Activated naive CD4-positive, alpha-beta T cell treated with anti-CD3 and anti-CD28 coated beads for 36 hours (primary cell): ENCODE measurements at places on chromosomes 4 and X.

- peak; percentile 4 for DNase-seq
- H3K36me3 ChIP-seq = peaks cover 26% of the 10 kb centered on the region
- no peak overlapping the region for H3K4me3 ChIP-seq
- H3K4me1 ChIP-seq = peaks cover 1% of the 10 kb centered on the region
- no peaks in the 10 kb centered on the region for H3K27me3 ChIP-seq
- H3K27ac ChIP-seq = no peak overlapping the region
Measured at GRCh38 chrX:155534800-155535199, 76.4 kb upstream of the F8A3 start.

DNA sequence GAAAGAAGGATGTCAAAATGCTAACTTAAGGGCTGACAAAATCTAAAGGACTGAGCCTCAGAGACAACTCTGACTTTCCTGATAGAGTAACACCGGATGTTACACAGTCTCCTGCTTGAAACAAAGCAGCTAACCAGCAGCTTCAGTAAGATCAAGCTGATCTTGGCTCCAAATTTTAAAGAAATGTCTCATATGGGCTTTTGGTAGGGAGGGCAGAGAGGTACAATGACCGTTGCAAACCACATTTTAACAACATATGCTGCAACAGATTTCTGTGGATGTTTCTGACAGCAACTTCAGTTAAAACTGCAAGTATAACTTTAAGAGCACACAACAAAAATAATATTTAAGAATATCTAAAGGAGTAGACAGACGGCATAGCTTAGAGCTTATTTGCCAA lies 9.1 kb downstream of the RPGR start:
- DNase-seq = no peak
- no peaks in the 10 kb centered on the region for H3K4me1 ChIP-seq
- H3K36me3 ChIP-seq = peaks cover 2% of the 10 kb centered on the region
- no peak overlapping the region for H3K4me3 ChIP-seq

GRCh38 chrX:155881158-155881993 lies at the start of gene VAMP7:
Gene VAMP7, plus strand, starts transcription at chrX:155881345. Its CDS starts 8,122 bp downstream, at chrX:155889467.
- H3K36me3 ChIP-seq = no peaks in the 10 kb centered on the region
- H3K27ac ChIP-seq = peak within 1 kb of the TSS; percentile 86
- no peaks in the 10 kb centered on the region for H3K27me3 ChIP-seq
- peak within 1 kb of the TSS; percentile 89 for H3K4me3 ChIP-seq

DNA sequence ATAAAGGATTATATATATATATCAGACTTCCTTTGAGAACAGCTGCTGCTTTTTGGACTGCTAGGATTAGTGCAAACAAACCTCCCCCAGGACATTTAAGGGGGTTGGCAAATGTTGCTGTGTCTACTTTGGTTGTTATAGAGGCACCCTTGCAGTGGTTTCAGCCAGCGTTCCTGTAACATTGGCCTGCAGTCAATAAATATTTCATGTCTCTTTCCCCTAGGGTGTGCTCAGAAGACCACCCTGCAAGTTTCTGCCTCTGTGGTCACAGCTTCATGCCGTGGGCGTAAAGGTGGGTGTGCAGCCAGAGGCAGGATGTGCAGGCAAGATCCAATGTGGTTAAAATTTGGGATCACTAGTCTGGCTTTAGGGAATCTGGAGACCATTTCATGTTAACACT lies 28.9 kb downstream of the FGF5 start:
- no peak overlapping the region for H3K27ac ChIP-seq
- peaks cover 7% of the 10 kb centered on the region for H3K27me3 ChIP-seq
- no peaks in the 10 kb centered on the region for H3K4me1 ChIP-seq
- H3K4me3 ChIP-seq = no peak overlapping the region

DNA sequence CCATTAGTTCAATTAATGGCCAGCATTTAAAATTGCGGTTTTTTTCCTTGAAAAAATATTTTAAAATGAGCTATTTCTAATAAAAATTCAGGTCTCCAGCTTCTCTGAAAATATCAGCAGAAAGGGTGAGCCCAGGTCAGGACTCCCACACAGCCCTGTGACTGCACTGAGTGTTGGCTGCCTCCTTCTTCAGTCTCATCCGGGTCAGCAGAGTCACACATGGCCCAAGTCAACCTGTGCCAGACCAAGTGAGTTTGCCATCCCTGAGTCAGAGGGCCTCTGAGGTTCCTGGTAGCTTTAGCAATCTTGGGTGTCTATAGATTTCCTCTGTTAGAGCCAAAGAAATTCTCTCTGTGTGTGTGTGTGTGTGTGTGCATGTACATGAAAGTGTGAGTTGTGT lies 22.1 kb upstream of the MSX1 start:
- H3K27ac ChIP-seq = no peak overlapping the region
- no peaks in the 10 kb centered on the region for H3K36me3 ChIP-seq
- H3K27me3 ChIP-seq = peaks cover 7% of the 10 kb centered on the region
- no peaks in the 10 kb centered on the region for H3K4me1 ChIP-seq
- no peak overlapping the region for H3K4me3 ChIP-seq

GRCh38 chr4:8201321-8201781 lies 2.3 kb downstream of the SH3TC1 start:
- no peaks in the 10 kb centered on the region for H3K27me3 ChIP-seq
- DNase-seq = peak; percentile 76
- H3K4me1 ChIP-seq = peaks cover 41% of the 10 kb centered on the region
- peak overlapping the region; percentile 84 for H3K4me3 ChIP-seq
- peaks cover 3% of the 10 kb centered on the region for H3K36me3 ChIP-seq

DNA sequence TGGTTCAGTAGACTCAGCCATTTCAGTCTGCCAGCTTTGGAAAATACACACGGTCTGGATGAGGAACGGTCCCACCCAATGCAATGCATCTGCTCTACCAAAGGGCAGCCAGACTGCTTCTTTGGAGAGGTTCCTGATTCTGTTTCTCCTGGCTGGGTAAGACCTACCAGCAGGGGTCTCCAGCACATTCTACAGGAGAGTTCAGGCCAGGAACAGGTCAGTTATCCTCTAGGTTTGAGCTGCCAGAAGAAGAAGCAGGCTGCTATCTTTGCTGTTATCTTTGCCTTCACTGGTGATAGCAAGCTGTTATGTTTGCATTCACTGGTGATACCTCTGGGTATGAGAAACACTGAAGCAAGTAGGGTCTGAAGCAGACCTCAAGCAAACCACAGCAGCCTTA lies 45.5 kb upstream of the PBDC1 start:
- peaks cover 3% of the 10 kb centered on the region for H3K36me3 ChIP-seq
- H3K27ac ChIP-seq = no peak overlapping the region
- H3K4me3 ChIP-seq = no peak overlapping the region

GRCh38 chr4:76757418-76757939 lies 140.5 kb downstream of the SOWAHB start:
- no peak overlapping the region for H3K4me3 ChIP-seq
- no peak for DNase-seq
- no peaks in the 10 kb centered on the region for H3K36me3 ChIP-seq

DNA sequence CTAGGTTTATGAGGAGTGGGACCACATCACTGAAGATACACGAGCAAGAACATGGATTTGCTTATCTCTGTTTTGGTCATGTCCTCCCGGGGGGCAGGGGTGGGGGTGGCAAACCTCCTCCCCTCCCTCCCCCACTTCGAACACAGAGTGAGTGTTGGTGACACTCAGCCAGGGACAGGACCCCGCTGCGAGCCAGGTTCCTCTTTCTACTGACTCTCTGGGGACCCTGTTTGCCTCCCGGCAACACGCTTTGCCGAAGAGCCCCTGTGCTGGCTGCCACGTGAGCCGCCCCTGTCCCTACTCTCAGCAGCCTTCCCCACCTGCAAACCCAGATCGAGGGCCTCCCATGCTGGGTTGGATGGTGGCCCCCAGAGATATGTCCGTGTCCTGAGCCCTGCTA lies 34.7 kb downstream of the P2RY8 start:
- H3K36me3 ChIP-seq = peaks cover 13% of the 10 kb centered on the region
- peaks cover 37% of the 10 kb centered on the region for H3K4me1 ChIP-seq
- no peaks in the 10 kb centered on the region for H3K27me3 ChIP-seq
- peak overlapping the region; percentile 65 for H3K27ac ChIP-seq
- H3K4me3 ChIP-seq = no peak overlapping the region
- no peak for DNase-seq

- no peak overlapping the region for H3K4me3 ChIP-seq
- H3K4me1 ChIP-seq = no peaks in the 10 kb centered on the region
- H3K27ac ChIP-seq = no peak overlapping the region
- no peak for DNase-seq
- H3K36me3 ChIP-seq = peaks cover 2% of the 10 kb centered on the region
Measured at GRCh38 chrX:77276742-77277141, 170.4 kb upstream of the FGF16 start.

- DNase-seq = no peak
- H3K27ac ChIP-seq = no peak overlapping the region
- peaks cover 6% of the 10 kb centered on the region for H3K27me3 ChIP-seq
Measured at GRCh38 chr4:65661471-65661870, 8.8 kb downstream of the EPHA5 start.

DNA sequence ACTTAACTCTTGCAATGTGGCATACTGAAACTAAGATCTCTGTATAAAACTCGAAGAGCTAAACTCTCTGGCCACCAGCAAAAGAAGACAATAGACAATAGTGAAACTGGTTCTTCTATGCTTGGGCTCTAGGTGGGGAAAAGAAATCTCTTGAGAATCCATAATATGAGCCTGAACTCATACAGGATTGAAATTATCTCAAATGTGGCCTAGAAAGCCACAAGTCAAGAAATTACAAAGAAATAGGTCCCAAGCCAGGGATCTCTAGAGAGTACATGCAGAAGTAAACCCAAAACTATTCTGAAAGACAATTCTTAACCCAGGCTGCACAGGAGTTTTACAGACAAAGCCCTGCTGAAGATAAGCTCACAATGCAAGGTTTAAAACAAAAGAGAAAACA lies 127.4 kb downstream of the ANAPC10 start:
- no peaks in the 10 kb centered on the region for H3K36me3 ChIP-seq
- H3K27me3 ChIP-seq = no peaks in the 10 kb centered on the region
- no peak overlapping the region for H3K4me3 ChIP-seq
- DNase-seq = no peak
- no peak overlapping the region for H3K27ac ChIP-seq
- no peaks in the 10 kb centered on the region for H3K4me1 ChIP-seq

DNA sequence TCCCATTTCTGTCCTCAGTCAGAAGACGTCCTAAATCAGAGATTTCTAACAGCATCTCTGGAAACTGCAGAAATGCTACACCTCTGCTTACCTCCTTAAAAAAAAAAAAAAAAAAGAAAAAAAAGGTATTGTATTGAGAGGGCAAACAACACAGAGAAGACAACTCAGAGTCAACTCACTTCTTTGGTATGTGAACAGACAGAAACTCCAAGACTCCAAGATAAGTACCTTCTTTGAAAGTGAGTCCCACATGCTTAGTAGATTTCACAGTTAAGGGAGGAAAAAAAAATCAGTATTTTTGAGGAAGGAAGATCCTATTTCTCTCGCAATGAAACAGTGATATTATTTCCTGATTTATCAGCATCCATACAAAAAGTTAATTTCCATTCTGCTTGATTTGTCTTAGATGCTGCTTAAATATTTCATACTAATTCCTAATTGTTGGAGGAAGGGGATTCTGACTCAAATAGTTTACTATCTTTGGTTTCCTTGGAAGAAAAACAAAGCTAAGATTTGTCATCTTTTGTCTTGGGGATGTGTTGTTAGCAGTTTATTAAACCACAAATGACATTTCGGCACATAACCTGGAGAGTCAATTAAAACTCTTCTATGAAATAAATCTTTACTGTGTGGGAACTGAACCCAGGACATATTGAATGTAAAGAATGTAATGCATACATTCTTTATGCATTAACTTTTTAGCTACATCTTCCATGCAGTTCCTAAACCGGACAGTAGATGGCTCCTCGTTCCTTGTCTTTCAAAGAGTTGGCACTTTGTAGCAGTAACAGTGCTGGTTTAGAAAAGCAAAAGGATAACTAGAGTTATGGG lies 4.7 kb downstream of the RASGEF1B start:
- peaks cover 40% of the 10 kb centered on the region for H3K4me1 ChIP-seq
- no peaks in the 10 kb centered on the region for H3K27me3 ChIP-seq
- no peaks in the 10 kb centered on the region for H3K36me3 ChIP-seq
- H3K27ac ChIP-seq = no peak overlapping the region

- no peaks in the 10 kb centered on the region for H3K4me1 ChIP-seq
- no peaks in the 10 kb centered on the region for H3K27me3 ChIP-seq
- no peaks in the 10 kb centered on the region for H3K36me3 ChIP-seq
- no peak overlapping the region for H3K27ac ChIP-seq
- H3K4me3 ChIP-seq = no peak overlapping the region
- DNase-seq = no peak
Measured at GRCh38 chr4:123874063-123874462, 477.5 kb downstream of the SPRY1 start.

GRCh38 chr4:98682719-98683118 lies 24.3 kb upstream of the TSPAN5 start:
- no peak for DNase-seq
- no peaks in the 10 kb centered on the region for H3K27me3 ChIP-seq
- H3K36me3 ChIP-seq = no peaks in the 10 kb centered on the region
- peaks cover 14% of the 10 kb centered on the region for H3K4me1 ChIP-seq
- no peak overlapping the region for H3K27ac ChIP-seq

DNA sequence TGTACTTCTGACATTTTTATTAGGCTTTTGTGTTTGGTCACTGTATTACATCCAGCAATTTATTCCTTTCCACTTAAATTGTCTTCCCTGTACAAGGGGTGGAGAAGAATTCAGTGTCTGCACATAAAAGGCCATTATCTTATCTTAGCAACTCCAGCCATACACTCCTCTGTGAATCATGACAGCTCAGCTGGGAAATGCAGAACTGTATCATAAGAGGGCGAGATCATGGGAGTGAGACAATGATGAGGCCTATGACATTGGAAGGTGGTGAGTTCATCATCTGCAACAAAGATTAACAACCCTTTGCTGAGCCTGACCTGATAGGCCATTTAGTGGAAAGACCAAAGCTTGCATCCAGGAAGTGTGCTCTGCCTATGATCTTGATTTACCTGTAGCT lies 33.3 kb downstream of the SLIT2 start:
- H3K4me1 ChIP-seq = no peaks in the 10 kb centered on the region
- H3K27ac ChIP-seq = no peak overlapping the region
- no peaks in the 10 kb centered on the region for H3K36me3 ChIP-seq
- H3K27me3 ChIP-seq = no peaks in the 10 kb centered on the region
- H3K4me3 ChIP-seq = no peak overlapping the region

- no peak for DNase-seq
- H3K27ac ChIP-seq = no peak overlapping the region
- H3K36me3 ChIP-seq = no peaks in the 10 kb centered on the region
- no peak overlapping the region for H3K4me3 ChIP-seq
Measured at GRCh38 chr4:87851953-87852352, 19.2 kb downstream of the MEPE start.

DNA sequence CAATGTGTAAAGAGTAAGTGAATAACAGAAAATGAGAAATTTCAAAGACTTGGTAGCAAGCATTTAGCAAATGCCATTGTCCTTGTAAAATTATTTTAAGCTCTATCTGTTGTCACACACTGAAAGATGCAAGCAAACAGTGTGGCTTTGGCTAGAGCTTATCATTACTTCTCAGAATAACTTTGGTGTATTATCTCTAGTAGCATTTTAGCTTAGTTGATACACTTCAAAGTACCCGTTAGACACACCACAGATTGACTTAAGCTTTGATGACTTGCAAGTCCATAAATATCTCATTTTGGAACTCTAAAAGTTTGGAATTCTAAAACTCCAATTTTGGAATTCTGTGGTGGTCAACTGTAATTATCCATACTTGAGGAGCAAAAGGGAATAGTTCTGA lies 98.6 kb downstream of the PDLIM5 start:
- H3K36me3 ChIP-seq = peaks cover 9% of the 10 kb centered on the region
- H3K27me3 ChIP-seq = no peaks in the 10 kb centered on the region
- H3K4me3 ChIP-seq = no peak overlapping the region
- H3K27ac ChIP-seq = no peak overlapping the region

GRCh38 chr4:64588507-64588906 lies 179.3 kb upstream of the TECRL start:
- no peak for DNase-seq
- no peaks in the 10 kb centered on the region for H3K27me3 ChIP-seq
- no peak overlapping the region for H3K27ac ChIP-seq
- H3K36me3 ChIP-seq = no peaks in the 10 kb centered on the region
- no peaks in the 10 kb centered on the region for H3K4me1 ChIP-seq
- no peak overlapping the region for H3K4me3 ChIP-seq
